Peyer's patch (tissue), 4 donors: ENCODE measurements at places on chromosomes 1 and 21. TPM values are rescaled to one million over a fixed set of nuclear protein-coding genes. Genes with fewer than 3 reads are reported as not detected.

DNA sequence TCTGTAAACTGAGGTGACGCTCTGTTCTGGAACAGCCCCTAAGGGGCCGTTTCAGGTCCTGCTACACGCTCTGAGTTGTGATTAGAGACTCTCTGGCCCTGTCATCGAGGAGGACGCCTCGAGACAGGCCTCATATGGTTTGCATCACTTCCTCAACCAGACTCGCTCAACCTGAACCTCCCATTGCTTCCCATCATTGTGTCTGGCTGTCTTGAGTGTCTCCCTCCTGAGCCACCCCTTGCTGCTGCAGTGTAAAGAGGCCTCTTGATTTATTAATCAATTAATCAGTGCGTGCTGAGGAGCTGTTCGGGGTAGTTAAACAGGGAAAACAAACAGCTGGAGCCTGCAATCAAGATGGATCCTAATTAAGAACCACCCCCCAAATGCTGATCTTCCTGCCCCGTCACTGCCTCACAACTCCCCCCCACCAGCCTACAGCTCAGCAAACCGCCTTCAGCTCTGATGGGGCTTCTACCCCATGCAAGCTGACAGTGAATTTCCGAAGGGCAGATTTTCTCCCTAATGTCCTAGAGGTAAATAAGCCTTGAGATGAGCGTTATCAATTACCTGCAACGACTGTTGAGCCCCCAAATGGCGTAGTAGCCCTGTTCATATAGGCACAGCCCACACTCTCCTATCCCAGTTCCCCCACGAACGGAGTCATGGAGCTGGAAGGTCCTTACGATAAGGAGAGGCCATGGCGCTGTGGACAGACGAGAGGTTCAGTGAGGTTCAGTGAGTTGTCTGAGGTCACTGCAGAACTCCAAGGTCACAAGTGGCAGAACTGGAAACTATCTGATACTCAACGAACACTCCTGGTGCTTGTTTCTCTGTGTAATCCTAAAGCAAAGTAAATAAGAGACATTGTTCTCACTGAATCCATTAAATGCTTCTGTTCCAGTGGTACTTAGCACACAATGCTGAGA is 210.6 kb downstream of the KIF26B start:
- H3K4me3 ChIP-seq: no peak overlapping the region
- H3K36me3 ChIP-seq: no peaks in the 10 kb centered on the region
- no peaks in the 10 kb centered on the region for H3K27me3 ChIP-seq
- H3K4me1 ChIP-seq: no peaks in the 10 kb centered on the region

Gene PERM1
- total RNA-seq: not detected

DNA sequence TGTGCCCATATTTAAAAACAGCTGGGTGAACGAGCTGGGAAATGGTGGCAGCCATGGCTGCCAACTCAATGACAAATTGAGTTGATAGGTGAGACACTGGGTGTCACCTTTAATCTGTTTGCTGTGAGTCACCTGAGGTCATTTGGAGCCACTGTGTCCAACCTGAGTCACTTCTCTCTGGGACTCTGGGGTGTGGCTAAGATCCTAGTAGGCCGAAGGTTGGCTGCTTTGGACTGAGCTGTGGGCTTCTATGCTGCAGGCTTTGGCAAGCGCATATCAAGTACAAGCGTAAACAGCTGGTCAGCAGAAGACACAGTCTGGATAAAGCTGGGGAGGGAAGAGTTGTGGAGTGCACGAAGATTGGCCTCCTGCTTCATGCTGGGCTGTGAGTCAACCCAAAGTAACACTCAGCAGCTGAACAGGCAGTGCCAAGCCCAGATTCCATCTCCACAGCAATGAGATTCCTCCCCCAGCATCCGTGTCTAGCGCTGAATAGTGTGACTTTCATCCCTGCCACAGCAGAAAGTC is 24.0 kb downstream of the TEX35 start:
- no peak for DNase-seq
- H3K4me3 ChIP-seq: no peak overlapping the region
- no peaks in the 10 kb centered on the region for H3K36me3 ChIP-seq
- peak overlapping the region; percentile 86 for H3K27ac ChIP-seq
- H3K27me3 ChIP-seq: no peaks in the 10 kb centered on the region

GRCh38 chr21:28776251-28776650 is 216.4 kb downstream of the LTN1 start:
- H3K27ac ChIP-seq: no peak overlapping the region
- no peak for DNase-seq
- H3K4me3 ChIP-seq: no peak overlapping the region
- no peaks in the 10 kb centered on the region for H3K27me3 ChIP-seq
- H3K4me1 ChIP-seq: no peaks in the 10 kb centered on the region

Gene C1orf185
- total RNA-seq: not detected

DNA sequence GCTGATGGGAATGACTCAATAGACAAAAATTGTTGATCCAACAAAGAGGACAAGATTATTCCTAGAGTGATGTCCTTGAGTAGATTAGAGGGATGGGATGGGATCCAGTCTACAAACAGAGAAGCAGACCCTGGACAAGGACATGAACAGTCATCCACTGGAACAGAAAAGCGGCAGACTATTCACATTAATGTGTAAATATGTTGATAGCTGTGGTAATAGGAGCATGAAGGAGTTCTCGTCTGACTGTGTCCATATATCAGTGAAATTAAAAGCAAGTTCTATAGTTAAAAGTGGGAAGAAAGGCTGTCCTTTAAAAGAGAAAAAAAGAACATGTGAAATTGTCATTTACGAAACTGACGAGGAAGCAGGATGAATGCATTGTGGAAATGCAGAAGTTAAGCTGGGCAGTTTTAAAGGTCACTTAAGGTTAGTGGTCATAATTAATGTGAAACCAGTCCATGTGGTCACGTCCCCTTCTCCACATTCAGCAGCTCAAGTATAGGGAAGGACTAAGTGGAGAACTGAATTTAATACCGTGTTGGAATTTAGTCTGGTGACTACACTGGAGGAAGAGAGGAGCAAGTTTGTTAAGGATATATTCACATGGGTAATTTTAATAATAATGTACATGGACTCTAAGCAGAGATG is 62.1 kb downstream of the PIK3R3 start:
- H3K36me3 ChIP-seq: no peaks in the 10 kb centered on the region
- DNase-seq: no peak
- H3K27me3 ChIP-seq: no peaks in the 10 kb centered on the region
- H3K4me3 ChIP-seq: no peak overlapping the region
- H3K4me1 ChIP-seq: no peaks in the 10 kb centered on the region

Gene BRINP3
- total RNA-seq: 50.0 TPM

GRCh38 chr1:215241451-215241850 is 158.9 kb downstream of the KCNK2 start:
- H3K27ac ChIP-seq: no peak overlapping the region
- DNase-seq: no peak
- H3K36me3 ChIP-seq: no peaks in the 10 kb centered on the region
- no peak overlapping the region for H3K4me3 ChIP-seq
- H3K27me3 ChIP-seq: no peaks in the 10 kb centered on the region

DNA sequence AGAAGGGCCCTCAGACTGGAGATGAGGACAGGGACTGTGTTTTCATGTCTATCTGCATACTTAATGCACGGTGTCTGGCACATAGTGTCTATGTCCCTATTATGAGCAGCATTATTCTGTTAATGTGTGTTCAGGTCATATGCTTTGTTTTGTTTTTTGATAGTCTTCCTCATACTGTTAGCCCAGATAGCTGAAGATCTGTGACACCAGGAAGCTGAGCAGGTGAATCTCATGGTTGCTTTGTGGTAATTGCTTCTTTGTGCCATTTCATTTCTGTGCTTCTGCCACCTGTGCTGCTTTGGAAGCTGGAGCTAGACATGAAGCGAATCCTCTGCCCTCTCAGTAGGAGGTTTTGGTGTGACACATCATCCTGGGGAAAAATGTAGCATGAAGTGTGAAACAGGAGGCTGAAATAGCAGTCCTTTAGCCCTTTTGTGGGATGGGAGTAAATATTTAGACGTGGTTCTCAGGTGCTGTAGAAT is 15.8 kb downstream of the SMAP2 start:
- H3K27ac ChIP-seq: peak overlapping the region; percentile 87
- H3K4me3 ChIP-seq: peak overlapping the region; percentile 24
- no peaks in the 10 kb centered on the region for H3K27me3 ChIP-seq
- H3K36me3 ChIP-seq: no peaks in the 10 kb centered on the region

- H3K36me3 ChIP-seq: no peaks in the 10 kb centered on the region
- H3K27me3 ChIP-seq: no peaks in the 10 kb centered on the region
- DNase-seq: peak; percentile 54
- no peak overlapping the region for H3K4me3 ChIP-seq
Observed at GRCh38 chr1:38586993-38587646, 272.5 kb downstream of the RRAGC start.

Gene SLC6A9
- total RNA-seq: 19.0 TPM

DNA sequence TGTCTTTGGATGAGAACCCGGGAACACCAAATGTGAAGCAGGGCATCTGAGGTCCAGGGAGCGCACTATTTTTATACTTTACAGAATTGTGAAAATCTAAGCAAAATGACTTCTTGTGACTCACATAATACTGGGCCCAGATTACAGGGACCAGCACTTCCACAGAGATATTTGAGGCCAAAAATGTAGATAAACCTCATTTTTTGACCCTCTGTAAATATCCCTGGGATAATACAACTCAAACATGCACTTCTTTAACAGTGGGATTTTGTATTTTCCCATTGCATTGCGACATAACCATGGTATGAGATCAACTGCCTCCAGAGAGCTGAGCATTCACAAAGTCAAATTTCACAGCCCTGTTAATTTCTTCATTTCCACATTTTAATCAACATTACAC is 289.4 kb upstream of the ADGRL4 start:
- no peaks in the 10 kb centered on the region for H3K4me1 ChIP-seq
- no peak for DNase-seq
- H3K27me3 ChIP-seq: no peaks in the 10 kb centered on the region
- no peaks in the 10 kb centered on the region for H3K36me3 ChIP-seq
- H3K4me3 ChIP-seq: no peak overlapping the region
- no peak overlapping the region for H3K27ac ChIP-seq

GRCh38 chr1:3071565-3072390 is 2.8 kb downstream of the PRDM16 start:
- H3K4me1 ChIP-seq: peaks cover 35% of the 10 kb centered on the region
- no peaks in the 10 kb centered on the region for H3K27me3 ChIP-seq
- H3K36me3 ChIP-seq: no peaks in the 10 kb centered on the region
- peak overlapping the region; percentile 99 for H3K4me3 ChIP-seq
- DNase-seq: no peak

Gene BCAN
- 0.28 TPM for total RNA-seq

DNA sequence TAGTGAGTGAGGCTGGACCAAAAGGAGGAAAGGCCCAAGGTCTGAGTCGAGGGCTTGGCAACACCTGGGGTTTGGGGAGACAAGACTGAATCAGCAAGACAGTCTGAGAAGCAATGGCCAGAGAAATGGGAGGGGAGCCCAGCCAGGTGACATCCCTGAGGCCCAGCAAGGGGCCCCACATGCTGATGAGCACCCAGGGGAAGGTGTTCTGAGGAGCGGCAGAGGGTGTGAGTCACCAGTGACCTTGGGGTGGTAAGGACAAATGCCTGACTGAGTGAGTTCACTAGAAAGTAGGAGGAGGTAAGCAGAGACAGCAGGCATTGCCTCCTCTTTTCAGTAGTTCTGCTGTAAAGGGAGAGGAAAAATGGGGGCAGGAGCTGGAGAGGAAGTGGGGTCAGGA is 192.4 kb upstream of the GALNT2 start:
- H3K27me3 ChIP-seq: no peaks in the 10 kb centered on the region
- no peak for DNase-seq
- no peaks in the 10 kb centered on the region for H3K36me3 ChIP-seq
- H3K4me1 ChIP-seq: no peaks in the 10 kb centered on the region
- no peak overlapping the region for H3K4me3 ChIP-seq
- no peak overlapping the region for H3K27ac ChIP-seq

Gene SEMA4A
- total RNA-seq: 19.0 TPM
